Head of caudate nucleus (tissue), 42 donors: ENCODE measurements at places on chromosomes 3 and 15.
A peak's percentile ranks its signal among the peaks of the same experiment; 100 is the strongest.

- no peak for DNase-seq
These were observed 19.6 kb upstream of the SLC7A14 start for GRCh38 chr3:170605490-170605889.

DNA sequence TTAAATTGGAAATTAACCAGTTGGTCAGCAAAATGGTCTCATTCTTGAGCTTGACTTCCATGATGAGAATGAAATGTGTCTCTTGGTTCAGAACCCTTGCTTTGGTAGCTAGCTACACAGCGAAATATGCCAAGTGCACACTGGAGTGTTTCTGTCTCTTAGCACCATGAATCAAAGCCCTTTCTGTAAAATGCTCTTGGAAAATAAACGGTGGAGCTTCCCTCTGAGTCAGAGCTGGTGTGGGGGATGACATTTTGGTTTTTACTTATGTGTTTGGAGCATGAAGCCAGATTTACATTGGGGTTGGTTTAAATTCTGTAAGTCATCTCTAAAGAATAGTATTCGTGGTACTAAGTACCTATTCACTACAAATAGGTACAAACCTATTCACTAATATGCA lies 85.1 kb upstream of the NANOGP8 start:
- DNase-seq, result peak; percentile 6

- peak; percentile 55 for DNase-seq
These were observed 67.4 kb downstream of the NUP210 start for GRCh38 chr3:13352621-13353131.

- DNase-seq, result no peak
These were observed 596 bp upstream of the SGO1 start for GRCh38 chr3:20186600-20187004.

DNA sequence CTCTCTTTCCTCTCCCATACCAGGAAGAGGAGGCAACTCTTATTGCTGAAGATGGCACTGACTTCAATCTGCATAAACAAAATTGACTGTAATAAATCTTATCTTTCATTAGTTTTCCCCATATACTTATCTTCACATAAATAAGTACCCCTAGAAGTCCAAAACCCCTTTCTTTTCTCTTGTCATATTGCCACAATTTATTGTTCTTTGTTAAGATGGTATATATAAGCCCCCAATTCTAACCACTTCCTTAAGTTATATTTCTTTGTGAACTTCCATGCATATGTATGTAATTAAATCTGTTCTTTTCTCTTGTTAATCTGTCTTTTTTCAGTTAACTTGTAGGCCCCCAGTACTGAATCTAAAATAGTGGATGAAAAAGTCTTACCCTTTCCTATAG lies 68.8 kb downstream of the TNIK start:
- DNase-seq, result no peak

DNA sequence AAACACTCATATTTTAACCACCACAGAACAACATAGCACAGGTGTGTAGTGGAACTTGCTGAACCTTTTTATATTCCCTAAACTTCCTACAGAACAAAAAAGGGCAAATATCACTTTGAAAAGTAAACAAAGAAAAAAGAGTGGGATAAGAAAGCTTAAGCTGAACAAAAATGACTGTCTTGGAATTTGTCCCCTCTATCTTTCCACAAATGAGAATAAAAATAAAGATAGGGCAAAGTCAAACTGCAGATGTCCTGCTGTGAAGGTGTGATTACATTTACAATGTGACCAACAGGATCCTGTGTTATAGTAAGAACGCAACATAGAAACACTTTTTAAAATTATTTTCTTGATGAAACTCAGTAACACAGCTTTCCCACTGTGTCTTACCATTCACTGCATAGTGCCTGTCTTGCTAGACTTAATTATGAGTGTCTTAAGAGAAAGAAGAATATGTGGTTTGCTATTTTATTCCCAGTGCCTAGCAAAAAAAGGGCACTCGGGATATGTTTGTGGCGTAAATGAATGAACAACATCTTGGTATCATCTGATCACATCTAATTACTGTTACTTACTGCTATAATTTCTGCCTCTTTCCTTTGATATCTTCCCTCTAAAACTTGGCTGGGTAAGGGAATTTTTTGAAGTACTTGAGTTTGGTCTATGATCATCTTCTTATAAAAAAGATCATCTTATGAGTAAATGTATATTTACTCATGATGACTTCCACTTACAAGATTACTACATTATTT lies 67.5 kb downstream of the DENND4A start:
- DNase-seq, result no peak

GRCh38 chr15:60858511-60859070 lies 370.5 kb downstream of the RORA start:
- DNase-seq, result no peak

DNA sequence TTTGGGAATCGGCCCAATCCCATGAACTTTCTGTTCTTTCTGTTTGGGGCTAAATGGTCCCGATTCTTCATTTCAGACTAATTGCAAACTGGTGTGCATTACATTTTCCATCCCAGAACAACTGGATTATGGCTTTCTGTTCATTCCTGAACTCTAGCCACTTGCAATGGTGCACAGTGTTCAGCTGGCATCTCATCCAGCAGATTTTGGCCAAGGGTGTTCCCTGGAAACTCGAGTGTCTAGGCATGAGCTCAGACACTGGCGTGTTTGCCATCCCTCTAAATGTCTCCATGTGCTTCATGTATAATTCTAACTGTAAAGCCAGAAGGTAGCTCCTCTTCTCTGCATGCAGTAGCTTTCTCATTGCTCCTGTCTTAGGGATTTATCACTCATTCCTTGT lies 97.1 kb upstream of the MYZAP start:
- DNase-seq, result no peak

DNA sequence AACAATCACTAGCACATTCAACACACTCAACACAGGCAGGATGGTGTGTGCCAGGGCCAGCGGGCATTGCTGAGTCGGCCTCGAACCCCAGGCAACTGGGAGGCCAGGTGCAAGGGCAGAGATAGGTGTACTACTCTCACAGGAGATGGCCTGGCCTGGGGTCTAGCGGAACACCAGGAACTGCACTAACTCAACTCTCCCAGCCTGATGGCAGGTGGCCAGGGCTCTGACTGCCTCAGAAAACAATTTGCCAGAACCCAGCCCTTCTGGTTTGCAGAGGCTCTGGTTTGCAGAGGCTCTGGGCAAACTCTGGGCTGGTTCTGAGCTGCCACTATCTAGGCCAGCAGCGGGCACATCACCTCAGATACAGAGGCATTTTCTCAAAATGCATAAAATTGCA lies 229.2 kb upstream of the CHRNA7 start:
- DNase-seq, result peak; percentile 80

- no peak for DNase-seq
These were observed 44.0 kb downstream of the CLSTN2 start for GRCh38 chr3:139978966-139979365.

DNA sequence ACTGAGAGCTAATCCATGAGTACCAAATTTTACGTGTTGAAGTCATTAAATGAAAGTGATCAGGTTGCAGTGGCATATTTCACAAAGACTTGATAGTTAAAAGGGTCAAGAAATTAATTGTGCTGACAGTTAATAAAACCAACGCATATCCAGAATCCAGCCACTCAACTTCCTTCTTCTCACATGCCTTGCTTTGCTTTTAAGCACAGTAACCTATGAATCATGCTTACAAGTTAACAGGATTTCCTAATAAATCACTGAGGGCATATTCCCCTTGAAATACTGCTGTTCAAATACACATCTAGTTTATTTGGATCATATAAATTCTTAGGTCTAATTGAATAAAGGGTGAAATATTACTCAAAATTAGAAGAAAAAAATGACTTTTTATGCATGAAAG lies 801.5 kb upstream of the EPHA6 start:
- DNase-seq, result no peak

- DNase-seq, result no peak
These were observed 18.5 kb downstream of the NPHP3 start for GRCh38 chr3:132703733-132704132.

GRCh38 chr3:29853841-29854397 lies 573.0 kb downstream of the RBMS3 start:
- no peak for DNase-seq

GRCh38 chr15:88882785-88883184 lies 12.6 kb downstream of the HAPLN3 start:
- no peak for DNase-seq

- no peak for DNase-seq
These were observed 52.8 kb downstream of the TMEM212 start for GRCh38 chr3:171895900-171896299.

DNA sequence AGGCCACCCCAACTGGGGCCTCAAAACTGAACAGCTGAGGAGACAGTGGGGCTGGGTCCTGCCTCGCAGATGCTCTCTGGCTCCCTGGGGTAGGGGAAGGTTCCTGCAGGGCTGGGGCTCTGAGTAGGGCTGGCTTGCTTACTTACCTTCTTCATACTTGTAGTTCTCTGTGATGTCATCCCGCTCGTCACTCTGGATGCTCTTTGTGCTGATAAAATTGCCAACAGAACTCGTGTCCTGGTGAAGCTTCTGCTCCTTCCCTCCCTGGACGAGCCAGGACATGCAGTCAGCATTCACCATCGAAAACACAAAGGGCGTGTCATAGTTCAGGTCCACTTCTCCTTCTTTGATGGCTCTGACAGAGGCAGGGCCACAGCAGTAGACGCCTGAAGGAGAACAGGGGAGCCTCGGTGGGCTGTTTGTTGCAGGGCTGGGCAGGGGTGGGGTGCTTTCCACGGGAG lies 17.9 kb upstream of the EPB42 start:
- no peak for DNase-seq

DNA sequence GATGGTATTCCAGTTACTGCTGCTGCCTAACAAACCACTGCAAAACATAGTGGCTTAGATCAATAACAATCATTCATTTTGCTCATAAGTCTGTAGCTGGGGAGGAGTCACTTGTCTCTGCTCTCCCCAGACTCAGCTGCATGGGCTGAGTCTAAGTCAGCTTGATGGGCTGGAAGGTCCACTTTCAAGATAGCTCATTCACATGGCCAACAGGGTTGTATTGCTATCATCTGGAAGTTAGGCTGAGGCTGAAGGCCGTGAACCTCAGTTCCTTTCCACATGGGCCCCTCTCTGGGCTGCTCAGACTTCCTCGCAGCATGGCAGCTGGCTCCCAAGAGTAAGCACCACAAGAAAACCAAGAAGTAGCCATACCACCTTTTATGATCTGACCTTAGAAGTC lies 28.7 kb upstream of the BFSP2 start:
- no peak for DNase-seq

DNA sequence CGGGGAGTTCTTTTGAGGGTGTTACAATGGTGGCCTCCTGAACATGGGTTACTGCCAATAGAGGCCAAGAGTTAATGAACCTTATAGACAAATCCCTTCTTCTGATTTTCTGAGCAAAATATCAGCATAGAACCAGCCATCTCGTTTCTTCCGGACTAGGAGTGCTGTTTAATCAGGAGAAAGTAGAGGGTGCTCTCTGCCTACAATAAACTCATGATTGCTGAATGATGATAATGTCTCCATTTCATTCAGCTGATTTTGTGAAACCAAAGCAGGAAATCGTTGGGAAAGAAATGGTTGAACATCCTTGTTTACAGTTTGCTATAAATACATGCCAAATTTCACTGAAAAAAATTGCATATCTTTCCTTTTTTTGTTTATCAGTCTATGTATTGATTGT lies 142.8 kb upstream of the PLSCR5 start:
- no peak for DNase-seq

- DNase-seq, result no peak
These were observed 14.8 kb upstream of the LDHAL6B start for GRCh38 chr15:59191855-59192237.

- DNase-seq, result no peak
These were observed 17.8 kb downstream of the FLNB start for GRCh38 chr3:58025837-58026569.

DNA sequence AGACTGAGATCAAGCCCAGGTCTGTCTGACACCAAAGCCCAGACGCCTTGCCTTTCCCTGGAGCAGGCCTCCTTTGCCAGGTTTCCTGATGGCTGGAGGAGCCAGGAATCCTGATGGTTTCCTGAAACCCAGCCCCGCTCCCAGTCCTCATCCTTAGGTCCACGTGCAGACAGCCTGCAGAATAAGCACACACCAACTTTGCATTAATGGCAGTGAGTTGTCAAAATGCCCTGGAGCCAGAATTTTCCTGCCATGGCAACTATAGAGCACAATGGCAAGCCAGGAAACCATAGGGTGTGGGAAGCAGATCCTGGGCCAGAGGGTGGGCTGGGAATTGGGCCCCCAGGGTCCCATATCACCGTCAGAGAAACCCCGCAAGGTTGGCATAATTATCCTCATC lies 67.4 kb upstream of the HRH1 start:
- no peak for DNase-seq

DNA sequence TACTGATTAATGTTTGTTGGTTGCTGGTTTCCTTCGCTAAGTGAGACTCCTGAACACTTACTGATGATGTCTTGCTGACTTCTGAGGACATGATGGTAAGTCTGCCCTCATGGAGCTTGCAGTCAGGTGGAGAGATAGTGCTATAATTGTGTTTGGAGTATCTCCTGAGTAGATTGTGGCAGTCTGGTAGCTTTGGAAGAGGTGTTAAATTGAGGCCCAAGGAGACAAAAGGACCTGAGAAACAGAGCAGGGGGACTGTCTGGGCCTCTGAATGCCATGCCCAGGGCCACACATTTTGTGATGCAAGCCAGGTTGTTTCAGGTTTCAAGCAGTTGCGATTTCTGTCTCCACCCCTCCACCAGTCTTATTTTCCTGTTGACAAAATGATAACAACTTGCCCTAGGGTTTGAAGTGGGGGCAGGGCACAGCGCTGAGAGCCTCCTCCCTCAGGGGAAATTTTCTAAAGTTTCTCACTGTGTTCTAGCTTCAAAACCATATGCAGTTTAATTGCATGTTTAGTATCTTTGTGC lies 16.7 kb downstream of the SMAD3 start:
- DNase-seq, result no peak

DNA sequence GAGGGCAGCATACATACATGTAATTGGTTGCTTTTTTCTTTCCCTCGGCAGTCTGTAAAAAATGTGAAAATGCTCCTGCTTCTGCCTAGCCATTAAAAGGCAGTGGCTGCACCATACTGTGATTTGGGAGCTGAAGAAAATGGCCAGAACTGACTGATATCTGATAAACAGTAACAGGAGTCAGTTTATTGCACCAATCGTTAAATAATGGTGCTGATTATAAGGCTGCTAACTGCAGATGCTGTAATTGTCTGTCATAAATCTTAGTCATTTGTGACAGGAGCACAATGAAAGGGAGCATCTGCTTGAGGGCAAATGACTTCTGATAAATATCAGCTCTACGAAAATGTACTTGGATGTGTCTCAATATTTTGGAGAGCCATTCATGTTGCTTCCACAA lies 263.1 kb upstream of the DNAJC19 start:
- DNase-seq, result no peak

DNA sequence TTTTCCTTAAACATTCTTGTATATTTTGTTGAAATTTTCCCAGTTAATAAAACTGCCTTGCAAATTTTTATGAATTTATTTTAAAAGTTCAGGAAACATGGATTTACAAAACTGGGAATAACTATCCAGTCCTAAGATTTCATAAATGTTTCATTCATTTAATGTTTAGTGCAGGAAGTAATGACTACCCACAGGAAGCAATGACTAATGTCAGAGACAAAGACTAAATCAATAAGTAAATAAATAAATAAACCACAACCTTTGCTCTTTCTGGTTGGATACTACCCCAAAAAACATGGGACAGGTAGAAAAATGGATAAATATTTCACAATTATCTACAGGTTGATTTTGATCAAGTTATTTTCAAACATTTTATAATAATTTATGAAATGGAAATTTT lies 48.8 kb upstream of the TMCO5A start:
- DNase-seq, result no peak

GRCh38 chr15:65077981-65078352 lies 1.4 kb downstream of the KBTBD13 start:
- no peak for DNase-seq
